ENCODE measurements at places on chromosomes 16 and 17.

- no peak for DNase-seq
Measured at GRCh38 chr17:69175625-69176456, 34.1 kb upstream of the ABCA6 start.

- DNase-seq = no peak
Measured at GRCh38 chr16:84228256-84228838, 11.5 kb downstream of the KCNG4 start.

- peak; percentile 78 for DNase-seq
Measured at GRCh38 chr17:78176548-78177025, 8.2 kb downstream of the SYNGR2 start.

DNA sequence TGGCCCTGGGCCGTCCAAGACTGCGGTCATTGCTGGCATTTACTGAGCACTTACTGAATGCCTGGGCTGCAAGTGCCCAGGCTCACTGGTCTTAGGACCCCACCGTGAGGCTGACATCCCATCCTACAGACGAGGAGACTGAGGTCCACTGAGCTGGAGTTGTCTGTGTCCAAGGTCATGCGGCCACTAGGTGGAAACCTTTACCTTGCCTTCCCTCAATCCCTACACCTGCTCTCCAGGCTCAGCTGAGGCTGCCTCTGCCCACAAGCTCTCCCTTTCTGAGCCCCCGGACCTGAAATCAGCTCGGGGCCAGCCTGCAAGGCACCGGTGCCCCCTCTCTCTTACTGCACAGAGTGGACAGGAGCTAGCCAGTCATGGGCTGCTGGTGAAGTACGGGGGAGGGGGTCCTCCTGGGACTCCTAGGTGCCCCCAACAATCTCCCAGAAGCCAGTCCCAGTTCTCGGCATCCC, 1.5 kb downstream of the CASKIN1 start:
- DNase-seq = peak; percentile 75

DNA sequence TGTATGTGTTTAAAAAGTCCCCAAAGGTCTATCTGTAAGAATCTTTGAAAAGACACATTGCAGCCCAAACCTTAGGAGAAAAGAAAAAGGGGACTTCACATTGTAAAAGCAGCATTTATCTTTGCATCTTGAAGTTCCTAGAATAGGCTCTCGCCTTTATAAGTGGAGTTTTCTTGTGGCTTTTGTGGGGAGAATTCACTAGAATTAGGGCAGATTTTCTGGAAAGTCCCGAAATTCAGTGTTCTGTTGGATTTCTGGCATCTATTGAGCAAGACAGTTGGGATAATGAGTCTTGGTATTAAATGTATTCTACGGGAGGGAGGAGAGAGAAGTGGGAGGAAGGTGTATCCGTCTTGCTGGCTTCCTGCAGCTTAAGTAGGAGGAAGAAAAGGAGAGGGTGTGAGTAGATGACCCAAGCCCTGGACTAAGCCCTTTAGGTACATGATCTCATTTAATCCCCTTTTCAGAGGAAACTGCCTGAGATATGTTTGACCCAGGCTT, 62.6 kb downstream of the PRKCA start:
- DNase-seq = no peak

GRCh38 chr16:81324808-81325207, 10.0 kb downstream of the GAN start:
- no peak for DNase-seq

DNA sequence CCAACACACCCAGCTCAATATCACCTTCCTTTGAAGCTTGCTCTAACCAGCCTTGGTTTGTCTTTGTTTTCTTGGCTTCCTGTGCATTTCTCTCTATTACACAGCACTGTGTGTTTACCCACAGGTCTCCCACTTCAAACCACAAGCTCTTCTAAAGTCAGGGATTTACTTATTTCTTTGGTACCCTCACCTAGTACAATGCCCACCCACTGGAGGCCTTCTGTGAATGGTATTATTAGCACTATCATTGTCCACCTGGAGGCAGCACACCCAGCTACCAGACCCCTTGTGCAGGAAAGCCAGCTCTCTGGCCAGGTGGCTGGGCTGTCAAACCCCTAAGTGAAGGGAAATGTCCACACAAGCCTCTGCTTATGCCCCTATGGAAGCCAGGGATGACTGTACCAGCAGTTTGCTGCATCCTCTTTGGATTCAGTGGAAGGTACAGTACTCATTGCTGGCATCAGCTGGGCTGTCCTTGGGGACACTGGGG, 9.4 kb upstream of the TOP2A start:
- DNase-seq = no peak

Measured in GM10248 (cell line).